Midbrain (tissue), 1 donor: ENCODE measurements at places on chromosomes 3 and 15.

GRCh38 chr15:87207990-87208580 is 1048.5 kb downstream of the NTRK3 start:
- DNase-seq: no peak

GRCh38 chr3:21168471-21168870 is 582.5 kb downstream of the ZNF385D start:
- DNase-seq: no peak

GRCh38 chr3:146322216-146322817 is 71.4 kb upstream of the PLSCR4 start:
- no peak for DNase-seq

DNA sequence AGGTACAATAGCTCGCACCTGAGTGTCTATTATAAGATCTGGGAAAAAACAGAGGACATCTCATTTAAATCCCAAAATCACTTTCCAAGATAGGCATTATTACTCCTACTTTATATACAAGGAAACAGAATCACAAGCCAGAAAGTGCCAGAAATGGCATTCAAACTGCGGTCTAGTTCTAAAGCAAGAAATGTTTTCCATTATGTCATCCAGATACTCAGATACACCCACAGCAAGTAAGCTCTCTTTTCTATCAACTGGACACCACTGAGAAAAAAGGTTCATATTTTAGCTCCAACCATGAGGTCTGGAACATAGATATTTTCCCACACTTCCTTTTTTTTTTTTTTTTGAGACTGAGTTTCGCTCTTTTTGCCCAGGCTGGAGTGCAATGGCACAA is 8.1 kb downstream of the SLC33A1 start:
- no peak for DNase-seq

DNA sequence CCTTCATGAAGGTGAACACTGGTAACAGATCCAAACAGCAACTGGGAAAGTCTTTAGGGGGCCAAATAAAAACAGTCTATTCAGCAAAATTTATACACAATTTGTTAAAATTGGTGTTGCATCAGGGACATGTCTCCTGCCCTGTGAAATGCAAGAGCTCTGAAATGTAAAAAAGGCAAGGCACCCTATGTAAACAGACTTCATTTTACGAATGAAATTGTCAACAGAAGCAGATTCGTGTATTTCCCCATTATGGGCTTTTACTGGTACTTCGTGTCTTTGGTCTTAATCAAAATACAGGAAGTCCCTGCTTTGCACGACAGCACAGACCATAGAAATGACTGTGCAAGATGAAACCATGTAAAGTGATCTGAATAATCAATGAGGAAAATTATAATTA is 127.3 kb upstream of the THBS1 start:
- DNase-seq: no peak

GRCh38 chr3:25897019-25897418 is 107.1 kb downstream of the OXSM start:
- no peak for DNase-seq

DNA sequence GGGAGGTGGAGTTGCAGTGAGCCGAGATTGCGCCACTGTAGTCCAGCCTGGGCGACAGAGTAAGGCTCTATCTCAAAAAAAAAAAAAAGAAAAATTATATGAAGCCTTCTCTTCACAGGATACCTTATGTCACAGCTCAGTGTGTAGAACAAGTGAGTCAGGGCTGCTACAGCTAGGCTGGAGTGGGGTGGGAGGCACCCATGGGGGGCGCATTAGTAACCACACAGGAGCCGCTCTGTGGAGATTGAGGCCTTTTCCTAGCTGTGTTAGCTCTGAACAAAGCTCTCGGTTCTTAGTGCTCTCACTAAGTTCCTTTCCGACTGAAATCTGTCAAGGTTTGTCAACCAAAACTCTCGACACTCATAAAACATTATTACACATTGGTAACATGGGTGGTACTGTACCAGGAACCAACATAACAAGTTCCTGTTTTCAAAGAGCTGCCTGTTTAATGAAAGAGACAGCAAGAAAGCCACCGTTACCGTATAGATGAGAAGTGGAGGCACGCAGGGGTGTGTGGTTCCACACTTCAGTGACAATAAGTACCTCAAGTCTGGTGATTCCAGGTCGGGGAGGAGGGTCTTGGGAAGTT is 4.5 kb downstream of the LRRC31 start:
- no peak for DNase-seq

GRCh38 chr3:114112696-114113095 is 56.2 kb downstream of the QTRT2 start:
- no peak for DNase-seq
